Activated T-cell treated with anti-CD3 and anti-CD28 coated beads for 1 hour (primary cell): ENCODE measurements at places on chromosomes 12 and 14.

DNA sequence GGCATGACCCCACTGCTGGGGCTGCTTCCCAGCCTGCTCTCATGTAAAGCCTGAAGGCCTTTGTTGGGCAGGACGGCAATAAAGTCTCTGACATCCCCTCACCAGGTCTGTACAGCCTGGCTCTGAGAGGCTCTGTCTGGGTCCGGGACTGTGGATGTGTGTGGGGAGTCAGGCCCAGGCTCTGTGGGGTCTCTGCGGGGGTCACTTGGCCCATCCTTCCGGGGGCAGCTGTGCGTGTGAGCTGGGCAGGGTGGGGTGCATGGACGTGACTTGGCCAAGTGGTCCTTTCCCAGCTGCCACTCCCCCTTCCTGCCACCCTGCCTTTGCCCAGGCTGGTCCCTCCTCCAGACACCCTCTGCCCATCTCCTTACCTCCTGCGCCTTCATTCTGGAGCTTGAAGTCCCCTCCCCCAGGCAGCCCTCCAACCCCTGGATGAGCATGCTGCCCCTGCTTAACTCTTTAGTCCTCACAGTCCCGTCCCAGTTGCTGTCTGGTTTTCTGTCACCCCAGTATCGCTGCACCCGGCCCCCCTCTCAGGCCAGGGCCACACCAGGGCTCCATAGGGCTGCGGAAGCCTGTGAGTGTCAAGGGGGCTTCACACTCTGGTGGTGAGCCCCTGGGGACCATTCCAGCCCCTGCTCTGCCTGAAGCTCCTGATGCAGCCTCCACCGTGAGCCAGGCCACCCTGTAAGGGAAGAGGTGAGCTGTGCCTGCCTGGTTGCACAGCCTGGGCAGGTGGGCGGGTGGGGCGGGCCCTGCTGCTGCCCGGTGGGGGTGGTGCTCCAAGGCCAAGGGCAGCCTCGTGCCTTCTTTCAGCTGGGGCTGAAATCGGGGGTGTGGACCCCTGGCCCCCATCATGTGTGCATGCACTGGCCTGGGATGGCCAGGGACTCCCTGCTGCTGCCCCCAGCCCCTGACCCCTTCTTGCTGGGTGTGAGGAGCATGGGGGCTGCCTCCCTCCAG is 25.5 kb upstream of the KIF26A start:
- DNase-seq: no peak

GRCh38 chr14:32606301-32606700 is 277.2 kb downstream of the AKAP6 start:
- no peak for DNase-seq

DNA sequence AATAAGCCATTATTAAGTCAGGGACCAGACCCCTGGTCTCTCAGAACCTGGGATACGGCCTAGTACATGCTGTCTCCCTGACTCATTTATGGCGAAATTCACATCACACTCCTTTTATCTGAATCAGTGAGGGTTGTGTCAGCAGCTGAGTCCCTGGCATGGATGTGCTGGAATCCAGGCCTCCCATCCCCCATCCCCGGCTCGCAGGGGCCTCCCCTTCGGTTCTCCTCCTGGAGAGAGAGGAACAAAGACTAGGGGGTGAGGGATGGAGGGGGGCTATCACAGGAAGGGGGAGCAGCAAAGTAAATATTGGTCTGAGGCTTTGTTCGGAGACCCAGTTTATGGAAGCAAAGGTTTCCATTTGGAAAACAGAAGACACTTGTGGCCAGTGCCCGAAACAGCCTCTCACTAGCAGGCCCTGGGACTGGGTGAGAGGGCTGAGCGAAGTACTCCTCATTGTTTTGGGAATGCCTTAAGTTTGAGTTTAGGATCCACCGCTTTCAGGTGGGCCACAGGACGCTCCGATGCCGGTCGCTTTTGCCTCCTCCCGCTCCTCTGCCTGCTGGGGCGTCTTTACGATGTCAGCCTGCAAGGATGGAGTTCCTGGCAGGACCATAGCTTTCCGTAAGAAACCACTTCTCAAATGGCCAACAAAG is 145.0 kb downstream of the PRKCH start:
- no peak for DNase-seq

DNA sequence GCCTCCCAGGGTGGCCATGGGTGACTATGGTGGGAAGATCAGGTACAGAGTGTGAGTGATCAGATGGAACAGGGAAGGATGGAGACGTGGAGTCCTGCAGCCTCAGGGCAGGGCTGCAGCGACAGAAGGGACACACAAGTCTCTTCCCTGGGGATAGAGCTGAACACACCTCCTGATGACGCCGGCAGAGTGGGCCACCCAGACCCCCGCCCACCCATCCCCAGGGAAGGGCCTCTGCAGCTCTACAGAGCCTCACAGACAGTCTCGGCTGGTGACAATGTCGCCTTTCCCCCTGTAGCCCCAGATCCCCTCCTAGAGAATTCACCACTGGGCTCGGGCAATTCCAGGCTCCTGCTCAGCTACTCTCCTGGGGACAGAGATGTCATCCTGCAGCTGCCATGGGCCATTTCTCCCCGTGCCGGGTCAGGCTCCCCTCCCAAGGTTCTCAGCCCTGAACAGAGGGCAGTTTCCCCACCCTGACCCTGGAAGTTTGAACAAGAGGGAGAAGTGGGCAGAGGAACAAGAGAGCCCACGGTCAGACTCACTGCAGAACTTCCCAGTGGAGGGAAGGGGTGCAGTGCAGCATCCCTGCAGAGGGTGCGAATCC is 115.7 kb downstream of the NCOR2 start:
- no peak for DNase-seq

GRCh38 chr12:79183926-79184325 is 319.4 kb downstream of the SYT1 start:
- no peak for DNase-seq

DNA sequence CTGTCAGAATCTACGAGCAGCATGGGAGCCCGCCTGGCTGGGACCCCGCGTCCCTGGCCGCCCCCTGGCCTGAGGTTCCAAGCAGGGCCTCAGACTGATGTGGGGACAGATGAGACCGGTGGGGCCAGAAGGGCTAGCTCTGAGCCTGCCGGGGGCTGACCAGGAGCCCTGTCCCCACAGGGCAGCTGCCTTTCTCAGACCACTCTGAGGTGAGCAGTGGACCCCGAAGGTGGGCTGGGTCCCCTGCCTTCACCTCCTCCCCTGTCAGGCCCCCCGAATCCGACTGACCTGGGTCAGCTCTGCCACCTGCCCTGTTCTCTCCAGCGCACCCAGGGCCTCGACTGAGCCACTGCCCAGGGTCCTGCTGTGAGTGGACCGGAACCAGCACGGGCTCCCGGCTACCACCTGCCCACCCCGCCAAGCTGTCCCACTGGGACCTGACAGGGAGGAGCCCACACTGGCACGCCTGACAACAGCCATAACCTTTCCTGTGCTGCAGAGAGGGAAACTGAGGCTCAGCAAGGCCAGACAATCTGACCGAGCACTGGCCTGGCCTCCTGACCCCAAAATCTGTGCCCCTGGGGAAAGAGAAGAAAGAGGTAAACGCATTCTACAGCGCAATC is 29.7 kb upstream of the TMEM179 start:
- no peak for DNase-seq

- no peak for DNase-seq
These were observed 150.1 kb upstream of the ATP2B1 start for GRCh38 chr12:89858718-89859117.

DNA sequence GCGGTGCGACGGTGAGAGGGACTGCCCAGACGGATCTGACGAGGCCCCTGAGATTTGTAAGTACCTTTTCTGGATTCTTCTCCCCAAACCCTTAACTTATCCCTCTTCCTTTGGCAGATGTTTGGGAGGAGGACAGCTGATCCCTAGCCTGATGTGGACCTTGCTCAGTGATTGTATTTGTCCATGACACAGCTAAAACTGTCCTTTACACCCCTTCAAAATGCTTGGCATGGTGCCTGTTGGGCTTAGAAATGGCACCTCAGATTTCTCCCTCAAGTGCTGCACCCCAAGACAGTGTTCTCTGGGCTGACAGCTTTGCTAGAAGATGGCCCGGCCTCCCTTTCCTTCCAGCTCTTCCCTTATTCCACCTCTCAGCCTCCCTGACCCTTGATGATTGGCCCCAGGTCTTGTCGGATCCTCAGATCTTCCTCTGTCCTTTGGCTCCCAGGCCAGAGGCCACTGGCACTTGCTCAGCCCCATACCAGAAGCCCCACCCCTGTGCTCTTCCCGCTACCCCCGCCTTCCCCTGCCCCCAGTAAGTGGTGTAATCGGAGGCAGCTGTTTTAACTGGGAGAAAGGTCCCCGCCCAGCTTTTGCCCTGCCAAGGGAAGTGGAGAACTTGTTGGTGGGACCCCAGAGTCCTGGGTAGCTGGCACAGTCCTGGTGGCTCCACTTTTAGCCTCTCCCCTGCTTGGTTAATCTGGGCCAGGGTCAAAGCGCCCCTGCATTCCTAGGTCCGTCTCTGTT is 8.7 kb downstream of the LRP1-AS start:
- DNase-seq: no peak

DNA sequence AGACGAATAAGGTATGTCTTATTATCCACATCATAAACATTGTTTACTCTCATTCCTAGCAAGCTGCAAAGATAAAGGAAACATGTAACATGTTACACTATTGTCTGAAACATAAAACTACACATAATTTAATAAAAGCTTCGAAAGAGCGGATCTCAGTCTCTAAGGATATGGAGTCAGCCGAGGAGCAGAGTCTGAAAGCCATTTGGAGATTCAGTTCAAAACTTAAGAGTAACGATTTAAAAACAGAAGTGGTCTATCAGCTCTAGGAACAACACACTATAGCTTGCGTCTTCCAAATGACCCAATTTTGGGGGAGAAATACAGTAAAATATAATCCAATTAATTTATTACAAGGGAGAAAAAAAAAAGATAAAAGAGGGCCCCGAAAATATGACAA is 775 bp downstream of the NEMF start:
- DNase-seq: no peak

GRCh38 chr12:6664902-6665301 is 2.0 kb upstream of the ING4 start:
- DNase-seq: no peak

GRCh38 chr14:66606826-66607225 is 98.9 kb downstream of the GPHN start:
- no peak for DNase-seq

- DNase-seq: peak; percentile 81
These were observed 3.6 kb upstream of the P2RX2 start for GRCh38 chr12:132614861-132615578.

DNA sequence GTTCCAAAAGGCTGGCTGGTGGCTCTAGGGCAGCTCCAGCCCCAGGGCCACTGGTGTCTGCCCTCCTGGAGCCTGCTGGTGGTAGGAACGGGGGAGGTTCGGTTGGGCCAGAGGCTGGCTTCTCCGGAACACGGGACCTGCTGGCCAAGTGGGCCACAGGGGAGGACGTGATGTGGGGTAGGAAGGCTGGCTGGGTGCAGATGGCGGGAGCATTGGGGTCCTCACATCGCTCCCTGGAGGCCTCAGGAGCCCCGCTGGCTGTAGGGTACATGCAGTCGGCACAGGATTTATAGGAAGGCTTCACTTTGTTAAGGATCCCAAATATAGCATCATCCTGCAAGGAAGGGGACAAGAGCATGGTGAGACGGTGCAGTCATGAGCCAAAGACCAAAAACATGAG is 57.6 kb upstream of the CORO1C start:
- DNase-seq: no peak

DNA sequence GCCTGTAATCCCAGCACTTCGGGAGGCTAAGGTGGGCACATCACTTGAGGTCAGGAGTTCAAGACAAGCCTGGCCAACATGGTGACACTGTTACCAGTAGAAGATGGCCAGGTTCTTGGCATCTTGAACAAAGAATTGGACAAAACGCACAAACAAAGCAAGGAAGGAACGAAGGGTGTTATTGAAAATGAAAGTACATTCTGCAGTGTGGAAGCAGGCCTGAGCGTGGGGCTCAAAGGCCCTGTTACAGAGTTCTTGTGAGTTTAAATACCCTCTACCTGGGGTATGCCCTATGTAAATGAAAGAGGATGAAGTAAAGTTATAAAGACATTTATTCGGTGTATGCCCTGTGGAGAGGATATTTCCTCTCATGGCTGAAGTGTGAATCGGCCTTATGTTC is 20.8 kb upstream of the CDK17 start:
- DNase-seq: no peak

DNA sequence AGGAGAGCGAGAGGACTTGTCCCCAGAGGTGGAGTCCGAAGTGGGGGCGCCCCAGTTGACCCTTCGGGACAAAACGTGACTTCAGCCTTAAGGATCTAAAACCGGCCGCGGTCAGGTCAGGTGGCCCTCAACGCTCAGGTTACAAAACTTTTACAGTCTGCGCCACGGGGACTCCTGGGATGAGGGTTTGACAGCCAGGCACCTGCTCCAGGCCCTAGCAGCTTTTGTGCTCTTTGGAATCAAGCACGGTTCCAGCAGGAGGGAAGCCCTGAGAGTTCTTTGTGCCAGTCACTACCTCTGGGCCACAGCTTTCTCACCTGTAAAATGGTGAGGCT is 337 bp downstream of the ZC2HC1C start:
- no peak for DNase-seq

DNA sequence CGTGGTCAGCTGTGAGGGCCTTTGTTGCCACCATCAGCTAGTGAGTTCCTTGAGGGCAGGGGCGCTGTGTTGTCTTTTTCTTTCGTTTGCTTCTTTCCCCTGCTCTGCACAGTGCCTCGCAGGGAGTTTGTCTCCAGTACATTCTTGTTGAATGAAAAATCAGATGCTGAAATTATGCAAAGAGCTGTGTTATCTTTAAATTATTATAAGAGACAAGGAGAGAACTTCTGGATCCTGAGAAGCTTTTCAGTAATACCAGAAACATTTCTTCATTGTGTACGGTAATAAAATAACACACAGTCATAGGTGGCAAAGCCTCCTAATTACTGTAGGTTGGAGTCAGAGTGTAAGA is 14.9 kb downstream of the EML1 start:
- DNase-seq: no peak

DNA sequence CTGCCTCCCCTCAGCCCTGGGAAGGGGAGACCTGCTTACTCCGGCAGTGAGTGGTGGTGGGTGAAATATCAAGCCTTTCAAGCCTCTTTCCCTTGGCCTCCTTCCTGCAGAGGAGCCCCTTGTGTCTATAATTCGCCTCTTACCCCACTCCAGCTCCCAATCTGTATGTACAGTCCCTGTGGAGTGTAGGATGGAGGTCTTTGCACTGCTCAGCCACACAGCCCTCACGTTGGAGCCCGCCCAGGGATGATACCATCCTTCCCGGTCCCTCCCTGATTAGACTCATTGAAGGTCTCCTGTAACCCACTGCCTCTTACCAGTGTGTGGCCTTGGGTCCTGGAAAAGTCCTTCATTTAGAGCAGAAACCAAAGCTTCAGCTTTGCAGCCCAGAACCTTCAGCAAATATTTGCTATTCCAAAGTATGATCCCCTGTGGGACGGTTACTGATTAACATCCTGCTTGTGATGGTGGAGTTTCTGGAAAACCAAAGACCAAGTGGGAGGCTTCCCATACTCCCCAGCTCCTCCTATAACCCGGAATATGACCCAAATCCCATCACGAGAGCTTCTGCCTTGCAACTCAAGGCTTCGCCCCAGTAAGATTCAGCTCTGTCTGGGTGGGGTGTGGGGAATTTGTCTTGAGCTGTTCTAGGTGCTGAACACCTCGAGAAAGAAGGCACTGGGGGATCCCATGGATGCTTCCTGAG is at the start of gene SERPINA10:
Gene SERPINA10, minus strand, starts transcription at position 397 of the 706 bp plus-strand sequence. CDS start 2,675 bp downstream, outside the sequence.
- no peak for DNase-seq

- peak; percentile 43 for DNase-seq
These were observed 674 bp downstream of the NIN start for GRCh38 chr14:50830044-50830931.
